ENCODE measurements at places on chromosomes 6 and 20.

- DNase-seq, result peak; percentile 81
These were observed 33.0 kb downstream of the METTL24 start for GRCh38 chr6:110325197-110325596.

GRCh38 chr6:12483712-12484111 is 193.6 kb downstream of the EDN1 start:
- no peak for DNase-seq

DNA sequence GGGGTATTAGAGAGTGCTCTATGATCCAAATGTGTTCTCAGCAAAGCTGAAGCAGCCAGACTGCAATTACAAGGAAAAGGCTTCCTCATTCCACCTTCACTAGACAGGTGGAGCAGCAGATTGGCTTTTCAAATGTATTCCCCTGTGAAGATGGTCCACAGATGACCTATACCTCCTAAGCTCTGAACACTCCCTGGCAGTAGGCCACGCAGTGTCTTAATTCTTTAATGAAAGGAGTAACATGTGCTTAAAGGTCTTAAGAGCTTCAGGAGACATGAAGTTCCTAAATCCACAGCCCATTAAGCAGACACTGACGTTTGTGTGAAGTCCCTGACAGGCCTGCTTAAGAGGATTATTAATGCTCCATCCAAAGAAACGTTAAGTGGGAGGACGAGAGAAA is 138.9 kb upstream of the NUP153 start:
- peak; percentile 12 for DNase-seq

DNA sequence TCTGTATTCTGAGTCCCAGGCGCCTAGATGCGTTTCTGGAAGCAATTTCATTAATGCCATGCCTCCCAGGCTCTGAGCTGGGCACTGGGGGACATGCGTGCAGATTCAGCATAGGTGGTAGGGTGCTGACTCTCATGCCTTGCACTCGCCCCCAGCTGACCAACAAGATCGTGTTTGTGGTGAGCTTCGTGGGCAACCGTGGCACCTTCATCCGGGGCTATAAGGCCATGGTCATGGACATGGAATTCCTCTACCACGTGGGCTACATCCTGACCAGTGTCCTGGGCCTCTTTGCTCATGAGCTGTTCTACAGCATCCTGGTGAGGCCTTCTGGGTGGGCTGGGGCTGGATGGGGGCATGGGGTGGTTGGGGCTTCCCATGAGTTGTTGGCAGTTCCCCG is 21.6 kb downstream of the UQCC2 start:
- no peak for DNase-seq

- no peak for DNase-seq
These were observed 78.3 kb downstream of the CD109 start for GRCh38 chr6:73774311-73774774.

DNA sequence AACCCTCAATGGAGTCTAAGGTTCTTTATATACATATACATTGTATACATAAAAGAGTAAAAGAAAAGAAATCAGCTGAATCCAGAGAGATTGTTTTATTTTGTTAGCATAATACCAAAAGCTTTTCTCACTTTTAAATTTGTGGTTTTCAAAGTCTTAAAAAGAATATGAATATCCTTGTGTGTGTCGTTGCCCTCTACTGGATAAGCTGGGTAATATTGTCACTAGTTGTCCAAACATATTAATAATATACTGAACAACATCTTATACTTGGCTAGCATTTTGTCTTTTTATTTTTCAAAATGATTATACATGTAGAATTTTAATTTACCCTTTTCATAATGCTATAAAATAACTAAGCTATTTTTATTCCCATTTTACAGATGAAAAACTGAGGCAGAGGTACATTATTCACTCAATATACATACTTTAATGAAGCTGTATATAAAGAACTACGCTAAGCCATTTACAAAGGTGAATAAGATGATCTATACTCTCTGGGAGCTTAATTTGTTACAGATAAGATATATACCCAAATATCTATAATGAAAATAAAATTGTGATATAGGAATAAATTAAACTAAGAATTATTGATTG is 531.7 kb downstream of the TFAP2B start:
- no peak for DNase-seq

DNA sequence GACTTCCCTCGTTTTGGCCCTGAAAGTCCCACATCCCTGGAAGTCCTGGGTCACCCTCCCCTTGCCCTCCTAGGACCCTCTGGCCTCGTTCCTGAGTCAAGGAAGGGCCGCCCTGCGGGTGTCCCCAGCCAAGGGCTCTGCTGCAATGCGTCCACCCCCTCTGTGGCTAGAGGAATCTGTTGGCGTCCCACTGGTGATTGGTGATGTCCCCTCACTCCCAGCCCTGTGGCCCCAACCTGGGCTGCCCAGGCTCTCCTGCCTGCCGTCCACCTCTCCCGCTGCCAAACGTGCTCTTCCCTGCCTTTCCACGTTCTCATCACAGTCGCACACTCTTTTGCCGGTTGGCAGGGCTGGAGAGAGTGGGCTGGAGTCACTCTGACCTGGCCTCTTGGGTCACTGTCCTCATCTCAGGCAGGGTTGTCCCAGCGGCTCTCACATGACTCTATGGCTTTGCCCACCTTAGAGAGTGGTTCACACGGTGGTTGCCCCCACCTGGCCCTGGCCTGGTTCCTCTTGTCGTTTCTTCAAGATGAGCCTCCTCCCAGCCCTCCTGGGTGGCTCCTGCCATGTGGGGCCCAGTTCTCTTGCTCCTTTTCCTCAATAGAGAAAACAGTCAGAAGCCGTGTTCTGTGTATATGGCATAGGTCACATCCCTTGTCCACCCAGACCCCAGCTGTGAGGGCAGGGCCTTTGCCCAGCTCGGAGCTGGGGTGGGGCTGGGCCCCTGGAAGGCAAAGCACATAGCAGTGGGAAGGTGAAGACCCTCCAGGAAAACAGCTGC is 100.9 kb downstream of the TMEM242 start:
- DNase-seq, result no peak

- no peak for DNase-seq
These were observed 313.4 kb upstream of the PLCB4 start for GRCh38 chr20:8755340-8756118.

- DNase-seq, result no peak
These were observed 104.7 kb upstream of the SRSF6 start for GRCh38 chr20:43352996-43353395.

GRCh38 chr20:20568604-20569205 is 143.7 kb downstream of the RALGAPA2 start:
- DNase-seq, result peak; percentile 80

DNA sequence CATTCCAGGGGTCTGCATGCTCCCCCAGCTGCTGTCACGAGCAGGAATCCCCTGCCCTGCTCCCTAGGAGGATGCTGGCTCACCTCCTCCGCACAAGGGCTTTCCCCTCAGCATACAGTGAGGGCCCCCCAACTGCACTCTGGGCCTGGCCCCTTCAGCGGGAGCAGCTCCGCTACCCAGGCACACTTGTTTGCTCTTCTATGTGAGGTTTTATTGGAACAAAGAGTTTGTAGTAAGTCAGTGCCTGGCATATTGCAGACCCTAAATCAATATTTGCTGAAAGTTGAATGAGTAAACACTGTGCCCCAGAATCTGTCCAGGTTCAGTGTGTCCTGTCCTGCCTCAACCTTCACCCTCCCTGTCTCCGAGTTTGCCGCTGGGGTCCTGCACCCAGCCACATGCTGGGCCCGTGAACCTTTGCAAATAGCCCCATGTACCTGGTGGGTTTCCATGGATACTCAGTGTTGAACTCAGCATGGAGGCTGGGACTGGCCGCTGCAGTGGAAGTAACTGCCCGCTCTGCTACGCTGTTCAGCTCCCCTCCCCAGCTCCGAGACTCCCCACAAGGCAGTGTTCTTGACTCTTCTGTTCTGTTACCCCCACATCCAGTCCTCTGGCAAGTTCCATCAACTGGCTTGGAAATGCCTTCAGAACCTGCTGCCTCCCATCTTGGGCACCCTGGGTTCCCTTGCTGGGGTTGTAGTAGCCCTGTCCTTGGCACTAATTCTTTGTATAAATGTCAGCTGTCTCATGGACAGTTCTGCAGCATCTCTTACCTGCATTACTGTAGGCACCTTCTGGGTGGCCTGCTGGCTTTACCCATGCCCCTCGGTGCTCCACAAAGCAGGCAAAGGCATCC is 15.7 kb downstream of the SLC22A1 start:
- DNase-seq, result no peak

DNA sequence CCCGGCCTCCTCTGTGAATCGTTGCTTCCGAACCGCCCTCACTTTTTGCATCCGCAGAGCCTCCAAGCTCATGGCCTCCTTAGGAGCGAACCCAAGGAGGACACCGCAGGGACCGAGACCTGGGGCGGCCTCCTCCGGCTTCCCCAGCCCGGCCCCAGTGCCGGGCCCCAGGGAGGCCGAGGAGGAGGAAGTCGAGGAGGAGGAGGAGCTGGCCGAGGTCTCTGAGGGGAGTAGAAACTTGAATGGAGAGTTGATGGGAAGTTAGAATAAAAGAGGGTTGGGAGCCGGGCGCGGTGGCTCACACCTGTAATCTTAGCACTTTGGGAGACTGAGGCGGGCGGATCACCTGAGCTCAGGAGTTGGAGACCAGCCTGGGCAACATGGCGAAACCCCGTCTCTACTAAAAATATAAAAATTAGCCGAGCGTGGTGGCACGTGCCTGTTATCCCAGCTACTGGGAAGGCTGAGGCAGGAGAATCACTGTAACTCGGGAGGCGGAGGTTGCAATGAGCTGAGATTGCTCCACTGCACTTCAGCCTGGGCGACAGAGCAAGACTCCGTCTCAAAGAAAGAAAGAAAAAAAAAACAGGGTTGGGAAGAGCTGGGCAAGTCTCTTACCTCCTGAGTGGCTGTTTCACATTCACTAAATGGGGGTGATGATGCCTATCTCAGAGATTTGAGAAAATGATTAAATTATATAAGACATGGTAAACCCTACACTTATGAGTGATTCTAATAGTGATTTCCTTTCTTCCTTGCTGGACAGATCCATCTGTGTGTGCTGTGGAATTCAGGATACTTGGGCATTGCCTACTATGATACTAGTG is 805 bp downstream of the MSH5 start:
- no peak for DNase-seq

GRCh38 chr20:37984018-37984785 is 49.1 kb downstream of the TTI1 start:
- DNase-seq, result peak; percentile 56

GRCh38 chr6:63272397-63272796 is 47.4 kb downstream of the LGSN start:
- no peak for DNase-seq

DNA sequence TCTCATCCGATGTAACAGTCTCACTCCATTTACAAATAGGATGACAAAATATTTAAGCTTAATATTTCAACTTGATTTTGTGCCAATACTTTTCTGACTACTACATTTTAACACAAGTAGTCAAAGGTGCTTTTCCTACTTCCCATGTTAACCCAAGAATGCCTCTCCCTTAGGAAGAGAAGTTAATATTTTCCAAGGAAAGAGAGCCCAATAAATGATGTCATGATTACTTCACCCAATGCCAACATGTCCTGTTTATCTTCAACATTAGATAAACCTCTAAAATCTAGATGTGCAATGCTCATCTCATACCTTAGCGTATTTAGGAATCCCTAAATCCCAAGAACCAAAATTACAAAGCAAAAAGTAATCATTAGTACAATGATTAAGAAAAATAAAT is 156.7 kb upstream of the TENT5A start:
- no peak for DNase-seq
